Stimulated activated naive B cell treated with anti-CD40 and anti-IgM and Interleukin-4, amounts not matched to agents 10 μg/mL and 1 μg/mL and 100 μg/mL, for 72 hours (primary cell): ENCODE measurements at places on chromosomes 6 and 20.

DNA sequence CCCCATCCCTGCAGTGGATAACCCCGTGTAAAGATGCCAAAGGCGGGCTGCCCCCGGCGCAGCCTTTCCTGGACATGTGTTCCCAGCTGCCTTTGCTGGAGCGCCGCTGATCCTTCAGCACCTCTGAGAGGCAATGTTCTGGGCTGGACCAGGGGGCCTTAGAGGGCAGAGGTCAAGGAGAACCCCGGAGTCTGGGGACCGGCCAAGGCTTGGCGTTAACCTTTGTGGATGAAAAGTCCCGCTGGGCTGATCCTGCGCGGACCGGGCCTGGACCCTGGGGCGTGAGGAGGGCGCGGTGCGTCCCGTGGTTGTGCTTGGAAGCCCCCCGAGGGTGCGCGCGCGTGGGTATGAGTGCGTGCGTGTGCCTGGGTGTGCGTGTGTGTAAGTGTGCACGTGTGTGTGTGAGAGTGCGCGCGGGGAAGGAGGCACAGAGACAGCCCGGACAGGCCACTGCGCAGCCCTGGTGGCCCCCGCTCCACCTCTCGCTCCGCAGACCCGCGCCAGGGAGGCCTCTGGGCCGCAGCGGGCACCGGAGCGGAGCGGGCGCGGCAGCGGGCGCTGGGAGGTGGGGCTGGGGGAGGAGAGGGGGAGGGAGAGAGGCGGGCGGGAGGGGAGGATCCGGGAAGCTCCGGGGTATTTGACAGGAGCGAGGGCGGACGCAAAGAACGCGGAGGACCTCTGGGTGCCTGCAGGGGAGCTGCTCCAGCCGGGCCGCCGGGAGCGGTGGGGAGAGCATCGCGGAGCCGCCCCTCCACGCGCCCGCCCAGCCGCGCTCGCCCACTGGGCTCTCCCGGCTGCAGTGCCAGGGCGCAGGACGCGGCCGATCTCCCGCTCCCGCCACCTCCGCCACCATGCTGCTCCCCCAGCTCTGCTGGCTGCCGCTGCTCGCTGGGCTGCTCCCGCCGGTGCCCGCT, at the start of gene SMOC2:
Gene SMOC2 (plus strand): TSS at position 665 of the 914 bp plus-strand sequence. CDS start 187 bp downstream, at position 852.
- DNase-seq: no peak

- no peak for DNase-seq
Measured at GRCh38 chr6:18192026-18192425, 36.8 kb downstream of the KDM1B start.

DNA sequence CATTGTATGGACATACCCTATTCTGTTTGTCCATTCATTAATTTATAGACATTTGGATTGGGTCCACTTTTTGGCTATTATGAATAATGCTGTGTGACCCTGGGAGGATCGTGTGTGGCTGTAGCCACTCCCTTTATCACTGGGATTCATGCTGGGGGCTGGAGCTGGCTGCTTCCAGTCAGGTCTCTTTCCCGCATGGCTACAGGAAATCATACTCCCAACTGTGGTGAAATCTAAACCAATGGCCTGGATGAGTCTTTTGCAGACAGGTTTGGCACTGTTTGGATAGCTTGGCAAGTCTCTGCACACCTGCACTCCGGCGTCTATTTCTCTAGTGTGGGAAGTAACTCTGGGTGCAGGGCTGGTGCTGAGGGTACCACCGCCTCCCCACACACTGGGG, 80.4 kb downstream of the RIN2 start:
- DNase-seq: no peak

- peak; percentile 34 for DNase-seq
Measured at GRCh38 chr20:346640-347316, at the start of gene NRSN2. TSS of gene NRSN2 (plus strand) at chr20:347111. CDS start at chr20:349644, 2,533 bp downstream.

DNA sequence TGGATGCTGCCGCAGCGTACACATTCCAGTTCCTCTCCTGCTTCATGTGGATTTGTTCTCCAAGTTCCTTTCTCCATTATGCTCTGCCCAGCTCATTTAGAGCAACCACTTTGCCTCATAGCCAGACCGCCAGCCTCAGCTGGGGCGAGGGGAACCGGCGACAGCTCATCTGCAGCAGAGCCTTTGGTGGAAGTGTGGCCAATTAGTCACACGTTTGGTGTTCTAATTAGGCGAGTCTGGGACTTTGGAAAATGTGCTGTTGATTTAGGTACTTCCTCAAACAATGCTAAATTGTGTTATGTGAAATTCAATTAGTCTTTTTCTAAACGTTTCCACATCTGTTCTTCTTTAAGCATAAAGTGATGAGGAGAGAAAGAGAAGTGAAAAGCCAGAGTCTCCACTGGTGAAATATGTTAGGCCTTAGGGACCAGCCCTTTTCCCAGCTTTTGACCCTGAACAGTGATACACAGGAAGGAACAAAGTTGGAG, 217.9 kb downstream of the TBX18 start:
- DNase-seq: no peak

GRCh38 chr20:37360391-37361115, 14.6 kb downstream of the SRC start:
- DNase-seq: no peak

GRCh38 chr6:151497905-151498304, 4.1 kb downstream of the CCDC170 start:
- DNase-seq: no peak

DNA sequence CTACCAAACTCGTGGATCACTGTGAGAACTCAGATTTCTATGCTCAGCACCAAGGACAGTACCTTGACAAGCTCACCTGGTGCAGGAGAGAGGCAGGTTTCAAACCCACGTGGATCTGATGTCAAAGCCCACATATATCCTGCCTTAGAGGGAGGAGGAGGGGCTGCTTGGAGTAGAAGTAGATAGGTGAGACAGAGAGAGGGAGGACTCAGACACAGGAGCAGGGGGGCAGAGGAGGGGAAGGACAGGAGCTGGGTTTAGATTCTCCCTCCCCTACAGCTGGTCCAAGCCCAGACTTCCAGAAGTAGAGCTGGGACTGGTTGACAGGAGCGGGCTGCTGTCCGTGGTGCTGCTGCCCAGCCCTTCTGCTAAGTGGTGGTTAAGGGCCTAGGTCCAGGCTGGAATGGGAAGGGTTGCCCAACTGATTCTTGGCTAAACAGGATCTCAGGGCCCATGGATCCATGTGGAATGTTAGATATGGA, 77.5 kb downstream of the CDH22 start:
- no peak for DNase-seq
